ENCODE measurements at places on chromosomes 1 and 21.

- DNase-seq = no peak
Observed at GRCh38 chr21:41726058-41726558, 40.7 kb downstream of the RIPK4 start.

GRCh38 chr1:247953408-247953807 lies 4.8 kb downstream of the OR2L8 start:
- DNase-seq = no peak

DNA sequence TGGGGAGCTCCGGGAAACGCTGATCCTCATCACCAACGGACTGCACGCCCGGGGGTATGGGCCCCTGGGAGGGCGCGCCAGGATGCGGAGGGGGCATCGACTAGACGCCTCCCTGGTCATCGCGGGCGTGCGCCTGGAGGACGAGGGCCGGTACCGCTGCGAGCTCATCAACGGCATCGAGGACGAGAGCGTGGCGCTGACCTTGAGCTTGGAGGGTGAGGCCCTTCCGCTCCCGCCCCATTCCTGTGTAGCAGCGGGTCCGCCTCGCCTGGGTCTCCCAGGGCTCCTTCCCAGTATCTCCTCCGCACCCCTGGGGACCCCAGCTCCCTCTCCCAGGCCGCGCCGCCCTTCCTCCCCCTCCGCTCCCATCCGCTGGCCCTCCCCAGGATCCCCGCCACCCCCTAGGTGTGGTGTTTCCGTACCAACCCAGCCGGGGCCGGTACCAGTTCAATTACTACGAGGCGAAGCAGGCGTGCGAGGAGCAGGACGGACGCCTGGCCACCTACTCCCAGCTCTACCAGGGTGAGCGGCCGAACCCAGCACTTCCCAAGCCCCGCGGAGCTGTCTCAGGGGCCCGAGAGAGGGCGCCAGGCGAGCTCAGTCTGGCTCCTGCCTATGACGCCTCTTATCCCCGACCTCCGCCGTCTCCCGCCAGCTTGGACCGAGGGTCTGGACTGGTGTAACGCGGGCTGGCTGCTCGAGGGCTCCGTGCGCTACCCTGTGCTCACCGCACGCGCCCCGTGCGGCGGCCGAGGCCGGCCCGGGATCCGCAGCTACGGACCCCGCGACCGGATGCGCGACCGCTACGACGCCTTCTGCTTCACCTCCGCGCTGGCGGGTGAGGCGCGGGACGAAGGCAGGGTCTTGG lies 5.0 kb downstream of the HAPLN2 start:
- DNase-seq = no peak

GRCh38 chr21:37700641-37701202 lies 215.5 kb downstream of the KCNJ6 start:
- peak; percentile 45 for DNase-seq

DNA sequence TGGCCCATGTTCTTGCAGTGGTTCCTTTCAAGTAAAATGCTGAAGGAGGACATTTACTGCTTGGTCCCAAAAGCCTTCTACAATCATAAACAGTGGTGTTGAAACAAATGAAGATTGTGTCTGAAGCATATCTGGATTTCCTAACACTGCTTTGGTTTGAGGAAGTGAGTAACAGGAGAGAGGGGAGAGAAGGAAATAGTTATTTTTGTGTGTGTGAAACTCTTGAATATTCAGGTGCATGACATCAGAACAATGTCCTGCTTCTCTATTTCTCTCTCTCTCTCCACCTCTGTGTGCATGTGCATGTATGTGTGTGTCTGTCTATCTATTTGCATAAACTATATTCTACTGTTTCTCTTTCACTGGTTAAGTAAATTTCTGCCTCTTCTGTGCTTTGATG lies 61.4 kb upstream of the TNFSF18 start:
- DNase-seq = no peak

GRCh38 chr21:29018540-29018939 lies 609 bp downstream of the RWDD2B start:
- no peak for DNase-seq

DNA sequence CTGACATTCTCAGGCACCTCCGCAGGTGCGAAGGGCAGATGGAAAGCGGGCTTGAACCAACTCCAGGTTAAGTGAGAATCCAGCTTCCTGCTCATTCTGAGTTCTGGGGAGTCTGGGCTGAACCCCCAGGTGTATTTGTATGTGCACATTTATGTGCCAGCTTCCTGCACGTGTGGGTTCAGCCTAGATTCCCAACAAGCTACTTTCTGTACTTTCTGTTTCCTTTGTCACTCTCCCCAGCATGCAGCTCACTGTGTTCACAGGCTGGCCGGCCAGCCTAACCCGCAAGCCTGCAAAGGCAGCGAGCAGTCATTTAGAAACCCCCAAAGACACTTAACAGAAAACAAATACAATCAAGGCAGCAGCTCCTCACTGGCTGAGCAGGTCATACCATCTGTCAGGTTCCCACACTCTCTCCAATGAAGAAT lies 1.3 kb upstream of the IL19 start:
- DNase-seq = no peak

GRCh38 chr1:42973799-42974198 lies 15.1 kb upstream of the SLC2A1 start:
- DNase-seq = no peak

GRCh38 chr1:39695016-39695415 lies 3.8 kb upstream of the HPCAL4 start:
- DNase-seq = no peak

DNA sequence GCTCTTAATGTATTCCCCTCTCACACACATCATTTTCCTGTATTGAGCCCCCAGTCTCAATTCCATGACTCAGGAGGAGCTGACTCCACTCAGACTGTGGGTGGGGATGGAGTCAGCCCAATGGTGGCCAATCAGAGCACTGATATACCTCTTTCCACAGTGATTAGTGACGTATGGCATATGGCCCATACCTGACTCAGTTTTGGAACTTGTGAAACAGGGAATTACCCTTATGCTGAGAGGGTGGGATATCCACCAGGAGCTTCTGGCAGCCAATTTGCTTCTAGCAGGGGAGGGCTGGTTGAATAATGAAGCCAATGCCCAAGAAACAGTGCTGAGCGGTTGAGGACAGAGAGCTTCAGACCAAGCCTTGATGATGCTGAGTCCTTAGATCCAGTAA lies 86.4 kb upstream of the SPATA6 start:
- DNase-seq = no peak

DNA sequence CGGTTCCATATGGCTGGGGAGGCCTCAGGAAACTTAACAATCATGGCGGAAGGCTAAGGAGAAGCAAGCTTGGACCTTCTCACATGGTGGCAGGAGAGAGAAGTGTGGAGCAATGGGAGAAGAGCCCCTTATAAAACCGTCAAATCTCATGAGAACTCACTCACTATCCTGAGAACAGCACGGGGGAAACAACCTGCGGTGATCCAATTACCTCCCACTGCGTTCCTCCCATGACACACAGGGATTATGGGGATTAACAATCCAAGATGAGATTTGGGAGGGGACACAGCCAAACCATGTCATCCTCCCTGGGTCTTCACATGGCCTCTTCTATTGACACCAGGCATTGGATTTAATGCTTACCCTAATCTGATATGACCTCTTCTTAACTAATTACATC lies 455.1 kb upstream of the VAMP3 start:
- DNase-seq = no peak

- DNase-seq = no peak
Observed at GRCh38 chr1:88595355-88596002, 88.6 kb upstream of the PKN2 start.

DNA sequence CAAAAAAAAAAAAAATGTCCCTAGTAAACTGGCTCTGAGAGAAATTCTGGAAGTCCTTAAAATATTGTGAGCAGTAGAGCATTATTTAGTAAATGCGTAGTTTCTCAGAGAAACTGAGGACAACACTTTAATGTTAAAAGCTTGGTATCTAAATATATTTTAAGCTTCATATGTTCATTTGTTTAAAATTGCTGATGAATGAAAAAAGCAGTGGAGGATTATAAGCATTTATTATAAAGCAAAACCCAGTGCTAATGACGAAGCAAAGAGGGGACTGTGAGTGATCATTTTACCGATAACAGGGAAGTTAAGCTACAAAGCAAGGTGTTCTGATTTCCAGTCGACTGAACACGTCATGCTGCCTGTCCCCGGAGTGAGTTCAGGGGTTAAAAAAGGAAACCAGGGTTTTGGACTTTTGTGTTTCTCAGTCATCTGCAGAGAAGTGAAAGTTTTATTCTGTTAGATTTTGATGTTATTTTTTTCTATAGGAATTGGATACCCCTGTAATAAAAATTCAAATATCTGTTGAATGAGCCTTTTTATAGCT lies 64.5 kb upstream of the SCCPDH start:
- DNase-seq = no peak

GRCh38 chr1:32759521-32759981 lies 57.0 kb upstream of the SYNC start:
- DNase-seq = no peak

GRCh38 chr21:22351076-22351475 lies 1352.9 kb downstream of the NCAM2 start:
- DNase-seq = no peak

- DNase-seq = peak; percentile 63
Observed at GRCh38 chr1:154970631-154971340, at the start of gene SHC1. SHC1 (minus strand) TSS chr1:154970747; CDS start chr1:154970526, 221 bp downstream.

DNA sequence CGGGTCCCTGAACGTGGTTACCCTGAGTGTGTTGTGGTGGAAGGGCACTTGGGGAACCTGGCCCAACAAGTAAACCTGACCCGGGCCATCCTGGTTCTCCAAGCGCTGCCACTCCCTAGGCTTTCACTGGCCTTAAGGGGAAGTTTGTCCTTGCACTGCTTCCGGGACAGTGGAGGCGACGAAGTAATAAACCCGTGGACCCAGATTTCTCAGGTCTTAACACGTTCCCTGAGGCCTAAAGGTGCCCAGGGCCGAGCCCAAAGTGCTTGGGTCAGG lies 261 bp upstream of the CCDC24 start:
- no peak for DNase-seq

GRCh38 chr1:234851450-234852438 lies 241.8 kb upstream of the IRF2BP2 start:
- DNase-seq = no peak

DNA sequence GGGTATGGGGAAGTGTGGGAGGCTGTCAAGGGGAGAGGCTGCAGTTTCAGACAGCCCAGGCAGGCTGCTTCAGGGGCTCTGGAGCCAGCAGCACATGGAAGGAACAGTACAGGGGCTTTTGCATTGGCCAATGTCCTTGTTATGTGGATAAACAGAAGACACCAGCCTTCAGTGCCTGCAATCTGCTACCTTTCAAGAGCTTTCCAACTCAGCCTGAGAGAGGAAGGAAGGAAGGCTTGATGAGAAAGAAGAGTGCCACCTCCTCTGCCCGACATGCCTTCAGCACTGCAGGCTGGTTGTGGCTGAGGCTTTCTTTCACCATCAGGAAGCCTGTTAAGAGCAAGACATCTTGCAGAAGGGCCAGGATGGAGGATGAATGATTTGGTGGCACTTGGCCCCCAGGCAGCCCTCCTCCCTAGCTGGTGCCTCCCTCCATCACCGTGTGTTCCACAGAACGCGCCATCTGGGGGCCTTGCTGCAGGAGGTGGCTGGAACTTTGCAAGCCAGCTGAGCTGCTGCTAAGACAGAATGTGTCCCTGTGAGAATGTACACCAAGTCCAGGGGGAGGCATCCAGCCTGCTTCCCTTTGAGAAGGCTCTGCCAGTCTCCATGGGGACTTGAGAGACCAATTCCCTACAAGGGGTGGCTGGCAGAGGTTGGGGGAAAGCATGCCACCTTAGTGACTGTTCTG lies 372.4 kb upstream of the PROX1 start:
- DNase-seq = no peak

DNA sequence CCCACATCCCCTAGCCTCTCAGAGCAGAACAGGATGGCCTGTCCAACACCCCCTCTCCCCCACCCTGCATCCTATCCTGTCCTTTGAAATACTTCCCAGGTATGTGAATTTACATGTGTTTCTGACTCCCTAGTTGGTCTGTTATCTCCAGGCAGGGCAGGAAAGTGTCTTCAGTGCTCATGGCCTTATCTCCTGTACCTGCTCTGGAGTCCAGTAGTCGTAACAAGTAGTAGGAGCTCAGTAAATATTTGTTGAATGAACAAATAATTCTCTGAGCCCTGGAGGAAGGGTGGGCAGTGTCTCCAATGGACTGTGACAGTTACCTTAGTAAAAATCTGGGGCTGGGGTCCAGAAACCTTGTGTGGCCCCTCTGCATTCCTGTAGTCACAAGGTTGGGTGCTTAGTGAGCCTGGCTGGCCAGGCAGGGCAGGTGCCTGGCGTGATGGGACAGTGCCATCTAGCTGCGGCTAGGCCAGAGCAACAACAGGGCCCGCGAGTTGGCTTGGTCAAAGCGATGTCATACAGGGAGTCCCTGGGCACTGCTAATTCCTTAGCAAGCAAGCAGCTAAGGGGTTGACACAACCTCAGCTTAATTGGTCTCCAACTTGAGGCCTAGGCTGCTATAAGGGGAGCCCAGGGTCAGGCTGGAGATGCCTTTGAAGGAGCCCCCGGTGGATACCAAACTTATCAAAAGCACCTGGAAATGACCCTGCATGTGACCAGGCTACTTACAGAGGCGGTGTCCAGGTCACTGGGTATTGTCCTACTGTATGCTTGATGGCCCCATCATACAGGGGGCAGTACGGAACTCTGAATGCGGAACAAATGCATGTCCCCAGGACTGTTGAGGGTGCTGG lies 89.0 kb upstream of the PPM1J start:
- DNase-seq = no peak

- DNase-seq = no peak
Observed at GRCh38 chr1:1425426-1425752, 4.3 kb upstream of the ANKRD65 start.

GRCh38 chr1:225750420-225750819 lies 27.2 kb upstream of the SRP9 start:
- DNase-seq = no peak

DNA sequence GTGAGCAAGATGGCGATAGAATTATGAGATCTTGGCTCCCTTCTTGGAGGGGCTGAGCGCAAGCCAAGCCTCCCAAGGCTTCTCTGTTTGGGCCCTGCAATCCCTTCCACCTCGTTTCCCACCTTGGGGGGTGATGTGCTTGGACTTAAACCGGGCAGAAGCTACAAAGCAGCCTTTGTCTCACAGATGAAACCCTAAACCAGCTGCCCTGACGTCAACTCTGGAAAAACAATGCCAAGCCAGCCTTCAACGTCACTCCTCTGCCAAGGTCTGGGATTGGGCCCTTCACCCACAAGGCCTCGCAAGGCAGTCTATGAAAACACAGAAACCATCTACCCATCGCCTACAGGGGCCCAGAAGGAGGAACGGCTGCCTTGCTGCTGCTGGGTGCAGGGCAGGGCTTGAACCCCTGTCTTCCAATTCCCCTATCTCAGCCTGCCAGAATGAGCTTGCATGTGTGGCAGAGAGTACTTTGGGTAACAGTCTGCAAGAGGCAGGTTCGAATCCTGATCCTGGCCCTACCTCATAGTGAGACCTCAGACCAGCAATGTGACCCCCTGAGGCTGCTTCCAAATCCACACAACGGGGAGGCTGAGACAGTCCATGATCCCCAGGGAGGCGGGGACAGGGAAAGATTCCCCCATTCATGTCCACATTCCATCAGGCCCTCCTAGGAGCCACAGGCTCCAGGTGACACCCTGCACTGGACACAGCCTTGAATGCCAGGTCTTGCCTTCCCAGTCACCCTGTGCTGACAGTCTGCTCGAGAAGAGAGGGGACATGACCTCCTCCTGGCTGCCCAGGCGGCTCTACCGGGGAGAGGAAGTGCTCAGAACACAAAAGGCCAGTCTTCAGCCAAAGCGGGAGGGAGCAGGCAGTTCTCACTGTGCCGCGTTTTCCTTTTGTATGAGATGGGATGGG lies 15.0 kb downstream of the IFFO2 start:
- DNase-seq = no peak

GRCh38 chr1:38064197-38064903 lies 17.8 kb upstream of the POU3F1 start:
- DNase-seq = no peak
